IMR-90 (cell line): ENCODE measurements at places on chromosomes 7 and 10.

DNA sequence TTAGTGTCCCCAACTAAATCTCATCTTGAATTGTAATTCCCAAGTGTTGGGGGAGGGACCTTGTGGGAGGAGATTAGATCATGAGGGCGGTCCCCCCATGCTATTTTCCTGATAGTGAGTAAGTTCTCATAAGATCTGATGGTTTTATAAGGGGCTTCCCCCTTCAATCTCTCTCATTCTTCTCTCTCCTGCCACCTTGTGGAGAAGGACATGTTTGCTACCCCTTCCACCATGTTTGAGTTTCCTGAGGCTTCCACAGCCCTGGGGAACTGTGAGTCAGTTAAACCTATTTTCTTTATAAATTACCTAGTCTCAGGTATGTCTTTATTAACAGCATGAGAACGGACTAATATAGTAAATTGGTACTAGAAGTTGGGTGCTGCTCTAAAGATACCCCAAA, 365.6 kb downstream of the ANKRD7 start:
- no peak for DNase-seq

DNA sequence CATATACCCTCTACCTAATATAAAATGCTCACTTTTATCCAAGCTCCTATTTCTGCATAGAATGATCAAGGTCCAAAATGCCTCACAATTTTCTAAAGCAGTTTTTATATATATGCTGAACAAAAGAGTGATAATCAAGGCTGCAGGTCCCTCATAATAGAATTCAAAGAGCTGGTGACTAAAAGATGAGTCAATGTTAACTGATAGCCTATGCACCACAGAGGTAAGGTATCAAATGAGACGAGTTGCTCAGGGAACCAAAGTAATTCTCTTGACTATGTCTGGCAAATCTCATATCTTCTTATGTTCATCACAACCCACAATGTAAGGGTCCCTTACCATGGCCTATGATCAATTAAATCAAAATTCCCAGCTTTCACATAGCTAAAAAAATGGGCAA, 15.2 kb downstream of the PDZD8 start:
- peak; percentile 47 for DNase-seq

GRCh38 chr7:127828843-127829500, 177.0 kb downstream of the SND1 start:
- no peak for DNase-seq

DNA sequence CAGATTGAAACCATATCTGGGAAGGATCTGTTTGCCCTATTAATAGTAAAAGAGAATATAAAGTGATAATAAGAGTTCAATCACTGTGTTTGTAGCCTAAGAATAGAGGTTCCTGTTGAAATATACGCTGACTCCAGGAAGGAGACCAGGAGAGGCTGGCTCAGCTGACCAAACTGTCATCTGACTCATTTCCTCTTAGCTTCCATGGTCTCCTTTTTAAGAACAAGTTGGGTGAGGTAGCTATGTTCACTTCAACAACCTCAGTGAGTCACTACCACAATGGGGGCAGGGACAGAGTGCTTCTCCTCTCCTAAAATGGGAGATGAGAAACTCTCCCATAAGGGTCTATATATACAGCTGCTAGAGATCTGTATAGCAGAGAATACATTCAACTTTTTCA, 543.3 kb downstream of the CALN1 start:
- no peak for DNase-seq

- no peak for DNase-seq
Measured at GRCh38 chr10:56104923-56105322, 256.1 kb downstream of the ZWINT start.

DNA sequence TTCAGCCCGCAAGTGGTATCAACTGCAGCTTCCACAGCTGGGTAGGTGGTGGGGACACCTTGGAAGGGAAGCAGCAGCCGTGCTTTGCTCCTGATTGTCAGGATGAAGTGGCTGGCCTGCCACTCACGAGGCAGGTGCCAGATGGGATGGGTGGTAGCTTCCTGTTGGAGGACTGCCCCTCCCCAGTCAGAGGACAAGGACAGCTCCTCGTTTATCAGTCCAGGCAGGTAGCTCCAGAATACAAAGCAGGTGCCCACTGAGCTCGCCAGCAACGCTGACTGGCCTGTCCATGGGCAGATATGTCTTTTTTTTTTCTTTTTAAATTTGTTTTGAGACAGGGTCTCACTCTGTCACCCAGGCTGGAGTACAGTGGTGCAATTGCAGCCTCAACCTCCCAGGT, 431.3 kb downstream of the GALNT17 start:
- DNase-seq: no peak

DNA sequence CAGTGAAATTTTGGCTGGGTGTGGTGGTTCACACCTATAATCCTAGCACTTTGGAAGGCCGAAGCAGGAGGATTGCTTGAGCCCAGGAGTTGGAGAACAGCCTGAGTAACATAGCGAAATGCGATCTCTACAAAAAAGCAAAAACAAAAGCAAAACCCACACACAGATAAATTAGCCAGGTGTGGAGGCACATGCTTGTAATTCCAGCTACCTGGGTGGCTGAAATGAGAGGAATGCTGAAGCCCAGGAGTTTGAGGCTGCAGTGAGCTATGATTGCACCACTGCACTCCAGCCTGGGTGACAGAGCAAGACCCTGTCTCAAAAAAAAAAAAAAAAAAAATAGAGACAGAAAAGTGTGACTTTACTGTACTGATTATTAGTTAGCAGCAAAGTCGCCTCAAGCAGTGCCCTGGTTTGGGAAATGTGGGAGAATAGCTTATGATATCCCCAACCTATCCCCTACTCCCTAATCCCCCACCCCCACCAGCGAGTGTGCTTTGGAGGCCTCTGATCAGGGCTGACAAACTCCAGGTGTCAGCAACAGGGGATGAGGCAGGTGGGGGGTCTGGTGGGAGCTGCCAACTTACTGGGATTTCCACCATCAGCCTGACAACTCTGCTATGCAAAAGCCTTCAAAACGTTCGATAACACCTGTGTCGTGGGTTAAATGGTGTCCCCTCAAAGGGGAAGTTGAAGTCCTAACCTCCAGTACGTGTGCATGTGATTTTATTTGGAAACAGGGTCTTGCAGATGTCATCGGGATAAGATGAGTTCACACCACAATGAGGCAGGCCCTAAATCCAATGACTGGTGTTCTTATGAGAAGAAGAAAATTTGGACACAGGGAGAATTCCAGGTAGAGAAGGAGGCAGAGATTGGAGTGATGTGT, 124.7 kb upstream of the SDK1 start:
- DNase-seq: no peak

GRCh38 chr7:47360301-47360900, 221.5 kb downstream of the TNS3 start:
- DNase-seq: no peak

DNA sequence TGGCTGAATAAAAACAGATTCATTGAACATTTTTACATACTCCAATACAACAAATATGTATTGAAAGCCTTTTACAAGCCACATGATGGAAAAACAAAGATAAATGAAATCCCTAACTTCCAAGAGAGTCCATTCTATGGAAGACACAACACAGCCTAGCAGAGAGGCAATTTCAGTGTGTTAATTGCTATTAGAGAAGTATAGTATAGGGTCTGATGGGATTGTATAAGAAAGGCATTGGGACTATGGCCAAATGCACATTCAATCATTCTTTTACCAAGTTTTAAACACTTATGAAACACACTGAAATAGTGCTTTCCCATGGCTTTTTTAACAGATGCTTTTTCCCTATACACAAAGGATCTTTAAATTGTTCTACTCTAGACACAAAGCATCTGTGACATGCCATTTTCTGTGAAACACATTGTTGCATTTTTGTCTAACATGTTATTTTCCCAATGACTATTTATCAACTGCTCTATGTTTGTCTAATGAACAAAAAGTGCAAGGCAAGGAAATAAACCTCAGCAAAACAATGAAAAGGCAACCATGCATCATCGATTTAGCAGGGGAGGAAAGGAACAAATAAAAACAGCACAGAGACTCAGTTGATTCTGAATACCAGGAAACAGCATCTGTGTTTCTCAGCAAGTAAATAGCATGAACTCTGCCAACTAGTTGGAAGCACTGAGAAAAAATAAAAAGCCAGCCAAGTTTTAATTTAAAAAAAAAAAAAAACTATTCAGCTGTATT, 42.4 kb upstream of the PHYHIPL start:
- no peak for DNase-seq

- DNase-seq: peak; percentile 7
Measured at GRCh38 chr10:8331896-8332729, 277.6 kb downstream of the GATA3 start.

DNA sequence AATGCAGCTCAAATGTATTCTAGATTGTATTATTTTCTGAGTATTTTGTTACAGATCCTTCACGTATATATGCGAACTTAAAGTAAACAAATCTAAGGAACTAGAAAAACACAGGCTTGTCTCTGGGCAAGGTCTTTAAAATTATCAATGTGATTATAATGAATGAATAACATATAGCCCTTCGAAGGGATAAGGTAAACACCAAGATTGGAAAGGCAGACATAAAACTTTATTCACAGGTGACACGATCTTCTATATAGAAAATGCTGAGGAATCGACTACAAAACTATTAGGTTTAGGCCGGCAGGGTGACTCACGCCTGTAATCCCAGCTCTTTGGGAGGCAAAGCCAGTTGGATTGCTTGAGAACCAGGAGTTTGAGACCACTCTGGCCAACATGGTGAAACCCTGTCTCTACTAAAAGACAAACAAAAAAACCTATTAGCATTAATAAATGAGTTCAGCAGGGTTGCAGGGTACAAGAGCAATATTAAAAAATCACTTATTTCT, 80.4 kb downstream of the CNNM2 start:
- DNase-seq: no peak

GRCh38 chr7:32496052-32496813, 944 bp downstream of the AVL9 start:
- DNase-seq: no peak

DNA sequence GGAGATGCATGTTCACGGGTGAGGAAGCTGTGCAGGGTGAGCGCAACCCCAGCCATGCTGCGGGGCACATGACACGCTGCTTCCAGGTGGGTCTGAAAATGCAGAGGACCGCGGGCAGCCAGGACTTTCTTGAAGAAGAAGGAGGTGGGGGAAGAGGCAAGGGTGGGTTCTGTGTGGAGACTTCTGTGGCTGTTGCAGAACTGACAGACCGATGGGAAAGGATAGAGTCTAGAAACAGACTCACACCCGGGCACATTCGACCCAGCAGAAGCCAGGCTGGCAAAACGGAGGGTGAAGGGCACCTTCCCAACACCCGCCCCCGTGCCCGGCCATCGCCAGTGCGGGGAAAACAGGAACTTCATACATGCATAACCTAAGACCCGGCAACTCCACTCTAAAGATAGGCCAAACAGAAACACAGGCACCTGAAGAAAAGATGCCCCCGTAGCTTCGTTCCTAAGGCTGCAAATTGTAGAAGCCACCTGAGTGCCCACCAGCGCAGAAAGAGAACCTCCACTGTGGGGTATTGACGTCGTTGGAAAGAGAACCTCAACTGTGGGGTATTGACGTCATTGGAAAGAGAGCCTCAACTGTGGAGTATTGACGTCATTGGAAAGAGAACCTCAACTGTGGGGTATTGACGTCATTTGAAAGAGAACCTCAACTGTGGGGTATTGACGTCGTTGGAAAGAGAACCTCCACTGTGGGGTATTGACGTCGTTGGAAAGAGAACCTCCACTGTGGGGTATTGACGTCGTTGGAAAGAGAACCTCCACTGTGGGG, 4.8 kb upstream of the KNDC1 start:
- no peak for DNase-seq

- DNase-seq: no peak
Measured at GRCh38 chr10:79166741-79167140, 98.0 kb downstream of the ZMIZ1 start.
